Endothelial cell (in vitro differentiated cells): ENCODE measurements at places on chromosomes 5 and 9.

DNA sequence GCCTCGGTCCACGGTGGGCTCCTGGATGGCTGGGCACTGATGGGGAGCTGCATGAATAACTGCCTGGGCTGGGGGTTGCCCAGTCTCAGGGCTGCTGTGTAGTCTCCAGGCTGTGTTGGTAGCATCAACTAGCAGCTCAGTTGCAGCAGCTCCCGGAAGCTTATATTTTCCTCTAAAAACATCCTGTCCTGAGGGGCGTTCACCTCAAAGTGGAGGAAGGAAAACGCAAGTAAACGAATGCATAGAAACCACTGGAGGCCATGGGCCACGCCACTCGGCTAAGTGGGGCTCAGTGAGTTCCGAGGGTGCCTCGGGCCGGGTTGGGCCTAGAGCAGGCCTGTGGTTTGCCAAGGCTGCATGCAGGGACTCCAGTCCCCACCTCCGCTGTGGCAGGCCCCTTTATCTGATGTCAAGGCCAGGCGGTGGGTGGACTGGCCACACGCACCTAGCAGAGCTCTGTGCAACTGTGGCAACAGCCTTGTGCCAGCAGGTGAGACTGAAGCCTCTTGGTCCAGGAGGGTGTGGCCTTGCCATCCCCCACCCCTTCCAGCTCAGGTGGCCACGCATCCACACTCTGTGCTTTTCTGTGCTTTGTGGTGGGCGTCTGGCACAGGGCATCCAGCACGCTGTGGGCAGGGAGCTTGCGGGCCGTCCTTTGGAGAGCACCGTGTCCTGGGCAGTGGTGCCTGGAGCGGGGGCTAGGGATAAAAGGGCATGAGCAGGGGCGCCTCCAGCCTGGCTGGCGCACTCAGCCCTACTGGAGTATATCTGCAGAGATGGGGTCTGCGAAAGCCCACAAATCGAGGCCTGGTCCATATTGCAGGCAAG is 15.1 kb downstream of the TCF7 start:
- no peak for DNase-seq

GRCh38 chr9:137077758-137078693 is 709 bp downstream of the UAP1L1 start:
- DNase-seq, result no peak

GRCh38 chr5:51902512-51902911 is 519.3 kb downstream of the ISL1 start:
- no peak for DNase-seq

- DNase-seq, result no peak
These were observed 47.6 kb downstream of the ECPAS start for GRCh38 chr9:111436571-111436970.

GRCh38 chr9:70462300-70462699 is 47.8 kb upstream of the KLF9 start:
- DNase-seq, result no peak

DNA sequence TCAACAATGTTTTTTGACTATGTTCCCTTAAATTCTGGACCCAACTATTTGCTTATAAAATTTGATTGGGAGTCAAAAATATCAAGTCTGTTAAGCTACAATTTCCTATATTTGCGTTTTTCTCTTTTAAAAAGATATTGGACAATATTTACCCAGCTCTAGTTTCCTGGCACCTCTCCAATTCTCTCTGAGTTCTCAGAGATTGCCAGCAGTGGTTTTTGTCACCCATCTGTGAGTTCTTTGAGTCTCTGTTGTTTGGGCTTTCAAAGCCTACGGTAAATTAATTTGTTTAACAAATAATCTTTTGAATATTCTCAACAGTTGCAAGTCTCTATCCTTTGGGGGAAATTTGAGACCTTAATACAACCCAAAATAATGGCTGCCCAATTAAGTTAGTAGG is 174.2 kb upstream of the PUM3 start:
- no peak for DNase-seq

DNA sequence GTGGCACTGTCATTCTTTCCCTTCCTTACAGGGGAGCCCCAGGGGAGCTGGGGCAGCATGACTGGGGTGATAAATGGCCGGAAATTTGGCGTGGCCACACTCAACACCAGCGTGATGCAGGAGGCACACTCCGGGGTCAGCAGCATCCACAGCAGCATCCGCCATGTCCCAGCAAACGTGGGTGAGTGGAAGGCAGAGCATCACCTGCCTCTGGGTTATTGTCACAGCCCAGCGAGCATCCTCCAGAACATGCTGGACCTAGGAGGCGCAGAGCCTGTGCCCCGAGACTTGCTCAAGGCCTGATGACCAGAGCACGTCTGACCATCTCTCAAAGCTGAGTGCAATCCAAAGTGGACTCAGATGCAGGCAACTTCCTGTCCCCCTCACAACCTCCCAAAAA is 22.2 kb upstream of the ASS1 start:
- DNase-seq, result no peak

- no peak for DNase-seq
These were observed 22.5 kb downstream of the DTWD2 start for GRCh38 chr5:118965890-118966289.

- DNase-seq, result peak; percentile 43
These were observed 18.9 kb downstream of the MARCHF11 start for GRCh38 chr5:16160706-16161105.

GRCh38 chr5:54313311-54314270 is 3.2 kb upstream of the ARL15 start:
- no peak for DNase-seq

- no peak for DNase-seq
These were observed 144.0 kb upstream of the HAPLN1 start for GRCh38 chr5:83864652-83865051.

- DNase-seq, result no peak
These were observed 61.4 kb downstream of the ARHGEF28 start for GRCh38 chr5:73687357-73687756.

DNA sequence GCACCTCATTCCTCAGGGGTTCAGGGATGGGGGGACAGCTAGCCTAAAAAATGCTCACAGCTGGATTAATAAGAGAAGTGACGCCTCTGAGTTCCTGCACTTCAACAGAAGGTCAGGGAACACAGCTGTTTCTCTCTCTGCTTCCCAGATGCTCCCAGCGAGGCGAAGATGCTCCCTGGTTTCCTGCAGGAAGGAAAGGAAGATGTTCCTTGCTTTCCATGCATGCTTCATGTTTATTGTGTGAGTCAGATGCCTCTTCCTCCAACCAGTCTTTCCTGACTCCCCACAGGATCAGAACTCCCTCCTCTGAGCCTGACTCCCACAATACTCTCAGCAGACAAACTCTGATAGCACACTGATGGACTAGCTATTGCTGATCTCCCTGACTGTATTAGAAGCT is 71.9 kb downstream of the MFAP3 start:
- DNase-seq, result no peak

DNA sequence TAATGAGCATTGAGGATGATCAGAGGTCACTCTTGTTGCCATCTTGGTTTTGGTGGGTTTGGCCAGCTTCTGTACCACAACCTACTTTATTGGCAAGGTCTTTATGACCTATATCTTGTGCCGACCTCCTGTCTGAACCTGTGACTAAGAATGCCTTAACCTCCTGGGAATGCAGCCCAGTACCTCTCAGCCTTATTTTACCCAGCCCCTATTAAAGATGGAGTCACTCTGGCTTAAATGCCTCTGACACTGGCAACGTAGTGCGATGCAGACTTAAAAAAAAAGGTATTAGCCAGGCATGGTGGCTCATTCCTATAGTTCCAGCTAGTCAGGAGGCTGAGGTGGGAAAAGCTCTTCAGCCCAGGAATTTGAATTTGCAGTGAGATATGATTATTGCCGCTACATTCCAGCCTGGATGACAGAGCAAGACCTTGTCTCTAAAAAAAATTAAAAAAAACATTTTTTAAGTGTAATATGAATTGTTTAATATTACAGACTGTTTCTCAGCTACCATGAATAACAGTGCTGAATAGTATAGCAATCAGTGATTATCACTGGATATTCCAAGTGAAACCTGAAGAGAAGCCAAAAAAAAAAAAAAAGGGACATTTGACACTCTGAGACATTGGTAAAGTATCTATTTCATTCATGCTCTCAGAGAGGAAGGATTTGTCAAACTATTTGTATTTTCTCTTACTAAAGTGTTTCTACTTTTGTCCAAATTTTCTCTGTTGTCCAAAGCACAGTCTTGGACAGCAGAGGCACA is 18.3 kb upstream of the STOM start:
- DNase-seq, result no peak

- no peak for DNase-seq
These were observed 15.4 kb upstream of the RFX3 start for GRCh38 chr9:3541206-3541605.

- no peak for DNase-seq
These were observed 1.8 kb downstream of the ZFAND5 start for GRCh38 chr9:72363236-72363635.

- no peak for DNase-seq
These were observed 865.4 kb upstream of the ACO1 start for GRCh38 chr9:31519011-31519410.

GRCh38 chr5:165029099-165029870 is 1523.9 kb downstream of the MAT2B start:
- DNase-seq, result peak; percentile 52

DNA sequence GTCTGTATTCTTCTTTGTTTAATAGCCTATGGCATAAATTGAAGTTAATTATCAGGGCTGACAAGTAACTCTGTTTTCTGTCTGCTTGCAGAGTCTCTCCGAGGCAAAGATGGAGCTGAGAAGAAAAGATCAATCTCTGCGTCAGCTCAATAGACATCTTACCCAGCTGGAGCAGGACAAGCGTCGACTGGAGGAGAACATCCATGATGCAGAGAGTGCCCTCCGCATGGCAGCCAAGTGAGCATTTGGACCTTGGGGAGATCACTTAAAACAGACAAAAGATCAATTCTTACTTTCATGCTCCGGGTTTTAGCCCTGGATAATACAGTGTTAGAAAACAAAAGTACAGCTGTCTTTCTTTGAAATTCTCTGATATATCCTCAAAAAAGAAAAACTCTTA is 293.8 kb downstream of the CCDC171 start:
- DNase-seq, result no peak

DNA sequence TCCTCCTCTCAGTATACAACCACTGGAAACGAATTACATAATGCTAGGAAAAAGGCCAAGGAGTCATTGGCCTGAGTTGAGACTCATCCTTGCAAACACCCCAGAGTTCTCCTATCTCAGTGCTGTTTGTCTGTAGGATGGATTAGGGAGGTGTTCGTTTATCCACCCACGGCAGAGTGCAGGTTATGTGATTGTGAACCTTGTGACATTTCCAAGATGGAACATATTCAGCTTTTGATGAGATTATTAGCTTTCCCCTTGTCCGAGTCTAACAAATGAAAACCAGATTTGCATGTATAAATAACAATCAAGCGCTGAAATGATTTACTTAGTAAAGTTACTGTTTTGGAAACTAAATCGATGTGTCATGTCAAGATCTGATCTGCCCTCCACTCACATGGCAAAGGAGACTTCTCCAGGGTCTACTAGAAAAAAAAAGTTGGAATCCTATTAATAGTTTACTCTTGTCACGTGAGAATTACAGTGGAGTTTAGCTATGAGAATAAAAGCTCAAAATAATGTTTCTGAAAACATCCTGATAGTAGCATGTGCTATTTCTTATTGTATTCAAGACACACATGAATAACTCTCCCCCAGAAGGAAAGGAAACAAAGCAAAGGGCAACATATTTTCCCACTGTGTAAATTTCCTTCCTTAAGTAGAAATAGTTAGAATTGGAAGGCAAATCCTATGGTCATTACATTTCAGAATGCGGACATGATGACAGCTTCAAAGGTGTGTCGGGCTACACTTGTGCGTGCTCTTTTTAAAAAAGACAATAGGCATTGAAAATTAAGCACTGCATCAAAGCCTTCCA is 600.4 kb downstream of the EBF1 start:
- no peak for DNase-seq

GRCh38 chr9:27679338-27679737 is 106.1 kb upstream of the C9orf72 start:
- no peak for DNase-seq

GRCh38 chr5:69261034-69261433 is 26.3 kb downstream of the CDK7 start:
- no peak for DNase-seq

- DNase-seq, result no peak
These were observed 4.4 kb downstream of the LCN9 start for GRCh38 chr9:135667463-135668001.

GRCh38 chr9:71761938-71762353 is 6.4 kb downstream of the CEMIP2 start:
- no peak for DNase-seq

DNA sequence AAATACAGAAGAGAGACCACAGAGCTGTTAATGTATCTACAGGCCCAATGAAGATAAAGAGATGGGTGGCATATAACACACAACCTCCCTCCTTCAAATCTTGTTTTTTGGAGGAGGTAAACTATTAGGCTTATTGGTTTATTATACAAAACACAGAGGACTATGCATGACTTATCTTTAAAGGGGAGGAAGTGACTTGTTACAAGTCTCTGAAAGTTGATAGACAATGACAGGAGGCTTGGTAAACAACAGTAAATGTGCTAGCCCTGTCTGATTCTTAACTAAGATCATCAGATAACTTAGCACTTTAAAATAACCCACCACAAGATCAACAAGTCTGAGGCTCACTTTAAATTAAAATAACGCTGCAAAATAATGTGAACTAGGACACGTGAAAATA is 219.0 kb downstream of the MLLT3 start:
- no peak for DNase-seq

GRCh38 chr9:107793541-107793940 is 304.0 kb upstream of the KLF4 start:
- no peak for DNase-seq

- no peak for DNase-seq
These were observed 278.2 kb downstream of the BRINP1 start for GRCh38 chr9:119091074-119091473.

DNA sequence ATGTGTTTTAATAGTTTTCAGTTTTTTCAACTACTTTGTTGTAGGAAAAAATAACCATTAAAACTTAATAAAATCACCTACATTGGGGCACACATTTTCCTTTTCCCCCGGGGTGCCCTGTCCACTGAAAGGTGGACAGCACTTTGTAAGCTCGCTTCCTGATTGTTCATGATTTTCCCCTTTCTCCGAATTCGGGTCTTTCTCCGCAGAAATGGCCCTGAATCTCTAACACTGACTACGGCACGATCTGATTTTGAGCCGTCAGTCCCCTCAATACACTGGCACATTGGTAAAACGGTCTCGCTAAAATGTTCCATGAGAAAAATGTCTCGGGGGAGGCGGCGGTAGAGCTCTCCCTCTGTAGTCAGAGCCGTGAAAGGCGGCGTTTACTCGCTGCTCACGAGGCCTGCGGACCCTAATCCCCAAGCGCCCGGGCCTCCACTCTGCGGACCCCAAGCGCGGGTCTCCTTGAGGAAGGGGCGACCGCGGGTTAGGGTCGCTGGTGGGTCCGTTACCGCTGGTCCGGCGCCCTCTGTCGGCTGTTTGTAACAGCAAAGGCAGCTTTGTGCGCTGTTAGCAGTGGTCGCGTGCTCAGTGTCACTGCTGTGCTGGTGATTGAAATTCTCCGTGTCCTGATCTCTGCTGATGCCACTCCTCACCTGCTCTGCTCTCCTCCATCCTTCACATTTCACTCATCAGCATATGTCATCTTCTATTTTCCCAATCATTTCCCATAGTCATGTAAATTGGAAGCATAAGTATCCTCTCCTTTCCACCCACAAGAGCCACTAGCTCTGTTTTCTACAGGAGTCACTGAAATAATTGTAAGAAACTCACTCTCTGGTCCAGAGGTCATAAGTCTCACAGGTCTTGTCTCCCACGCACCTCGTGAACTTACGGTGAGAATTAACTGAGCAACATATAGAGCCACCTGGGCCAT is 10.8 kb upstream of the IFNA2 start:
- peak; percentile 73 for DNase-seq

- DNase-seq, result no peak
These were observed 1.4 kb upstream of the C5orf15 start for GRCh38 chr5:133969654-133970324.
